ENCODE measurements at places on chromosomes 5 and 9.
A peak's percentile ranks its signal among the peaks of the same experiment; 100 is the strongest.

DNA sequence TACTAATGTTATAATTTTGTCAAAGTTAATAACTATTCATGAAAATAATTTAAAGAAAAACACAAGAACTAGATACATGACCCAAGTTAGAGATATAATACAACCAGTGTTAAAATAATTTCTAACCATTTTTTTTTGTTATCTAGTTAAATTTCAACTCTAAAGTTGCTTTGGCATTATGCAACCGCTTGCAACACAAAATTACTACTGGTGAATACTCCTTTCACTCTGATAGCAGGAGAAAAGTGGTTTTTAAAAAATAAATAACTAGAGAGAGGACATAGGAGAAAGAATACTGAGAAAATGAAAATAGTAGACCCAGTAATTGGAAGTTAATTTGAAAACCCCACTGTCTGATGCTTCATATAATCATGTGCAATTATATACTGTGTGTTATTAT lies 622.4 kb upstream of the GRIN3A start:
- no peak for DNase-seq

DNA sequence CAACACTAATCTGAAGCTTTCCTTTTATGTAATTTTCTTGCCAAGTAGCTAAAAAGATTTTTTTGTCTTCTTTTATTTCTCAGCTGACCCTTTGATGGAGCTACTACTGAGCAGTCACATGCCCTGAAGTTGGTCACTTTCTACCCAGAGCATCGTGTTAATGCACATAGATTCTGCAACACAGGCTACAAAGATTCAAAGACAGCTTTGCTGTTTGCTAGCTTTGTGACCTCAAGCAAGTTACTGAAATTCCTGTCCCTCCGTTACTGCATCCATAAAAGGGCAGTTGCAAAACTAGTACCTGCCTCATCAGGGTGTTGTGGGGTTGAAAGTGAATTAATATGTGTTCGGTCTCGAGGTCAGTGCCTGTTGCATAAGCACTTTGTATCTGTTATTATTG lies 179.9 kb downstream of the GAS1 start:
- no peak for DNase-seq

DNA sequence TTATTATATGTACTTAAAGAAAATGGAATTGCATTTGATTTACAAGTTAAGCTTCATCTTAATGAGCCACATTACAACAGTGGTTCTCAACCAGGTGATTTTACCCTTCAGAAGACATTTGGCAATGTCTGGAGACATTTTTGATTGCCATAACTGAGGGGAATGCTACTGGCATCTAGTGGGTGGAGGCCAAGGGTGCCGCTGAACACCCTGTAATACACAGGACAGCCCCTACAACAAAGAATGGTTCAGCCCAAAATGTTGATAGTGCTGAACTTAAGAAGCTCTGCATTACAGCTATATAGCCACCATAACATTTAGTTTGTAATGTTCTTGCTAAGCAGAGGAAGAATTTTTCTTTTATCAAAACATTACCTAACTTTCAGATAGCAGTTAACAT lies 103.1 kb downstream of the PAM start:
- DNase-seq: no peak

GRCh38 chr5:181219262-181220177 lies 3.6 kb upstream of the TRIM41 start:
- DNase-seq: no peak

DNA sequence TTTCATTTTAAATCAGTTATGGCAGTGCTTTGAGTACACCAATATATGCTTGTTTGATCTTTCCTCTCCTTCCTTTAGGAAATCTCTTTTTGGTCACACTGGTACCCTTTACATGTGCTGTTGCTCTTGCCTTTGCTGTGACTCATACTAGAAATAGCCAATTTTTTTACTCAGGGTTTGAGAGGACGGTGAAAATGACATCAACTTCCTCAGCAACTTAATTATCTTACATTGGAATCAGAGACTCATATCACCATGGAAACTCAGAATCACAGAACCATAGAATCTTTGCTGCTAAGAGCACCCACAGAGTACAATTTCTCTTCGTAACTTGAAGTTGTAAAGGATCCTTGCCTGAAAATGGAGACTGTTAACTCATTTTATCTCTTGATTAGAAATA lies 13.8 kb upstream of the ZNF300 start:
- DNase-seq: no peak

- no peak for DNase-seq
Measured at GRCh38 chr5:56737002-56737621, 78.2 kb upstream of the MAP3K1 start.

- DNase-seq: no peak
Measured at GRCh38 chr5:159218595-159219023, 9.3 kb upstream of the RNF145 start.

- DNase-seq: peak; percentile 44
Measured at GRCh38 chr5:1380011-1380817, 35.3 kb upstream of the CLPTM1L start.

- DNase-seq: no peak
Measured at GRCh38 chr5:93130624-93131490, 450.2 kb downstream of the NR2F1-AS1 start.

DNA sequence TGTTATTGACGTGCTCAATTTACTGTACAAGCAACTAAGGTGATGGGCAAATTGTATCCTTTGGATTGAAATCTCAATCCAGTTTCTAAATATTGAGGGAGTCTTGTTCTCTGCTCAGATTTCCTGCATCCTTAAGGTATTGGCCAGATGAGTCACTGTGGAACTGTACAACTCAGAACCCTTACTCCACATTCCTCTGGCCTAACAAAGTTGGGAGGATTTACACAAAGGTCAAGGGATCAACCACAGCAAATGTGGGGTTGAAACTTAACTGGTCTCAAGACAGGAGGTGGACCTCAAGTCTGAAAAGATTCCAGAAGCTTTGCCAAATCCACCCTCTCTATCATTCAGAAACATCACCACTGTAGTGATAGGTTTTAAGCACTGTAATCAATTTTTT lies 81.5 kb upstream of the AGXT2 start:
- no peak for DNase-seq

GRCh38 chr9:128276574-128277270 lies 646 bp downstream of the SWI5 start:
- DNase-seq: no peak

GRCh38 chr9:17462869-17463464 lies 115.9 kb upstream of the SH3GL2 start:
- DNase-seq: peak; percentile 63

GRCh38 chr9:37760416-37761161 lies 7.0 kb downstream of the TRMT10B start:
- DNase-seq: no peak

Measured in NCI-H748 treated with DMSO at 0.1 percent for 48 hours (cell line).